Neural progenitor cell (in vitro differentiated cells): ENCODE measurements at places on chromosomes 16 and 17. TPM values are rescaled to one million over a fixed set of nuclear protein-coding genes. Genes with fewer than 3 reads are reported as not detected.

DNA sequence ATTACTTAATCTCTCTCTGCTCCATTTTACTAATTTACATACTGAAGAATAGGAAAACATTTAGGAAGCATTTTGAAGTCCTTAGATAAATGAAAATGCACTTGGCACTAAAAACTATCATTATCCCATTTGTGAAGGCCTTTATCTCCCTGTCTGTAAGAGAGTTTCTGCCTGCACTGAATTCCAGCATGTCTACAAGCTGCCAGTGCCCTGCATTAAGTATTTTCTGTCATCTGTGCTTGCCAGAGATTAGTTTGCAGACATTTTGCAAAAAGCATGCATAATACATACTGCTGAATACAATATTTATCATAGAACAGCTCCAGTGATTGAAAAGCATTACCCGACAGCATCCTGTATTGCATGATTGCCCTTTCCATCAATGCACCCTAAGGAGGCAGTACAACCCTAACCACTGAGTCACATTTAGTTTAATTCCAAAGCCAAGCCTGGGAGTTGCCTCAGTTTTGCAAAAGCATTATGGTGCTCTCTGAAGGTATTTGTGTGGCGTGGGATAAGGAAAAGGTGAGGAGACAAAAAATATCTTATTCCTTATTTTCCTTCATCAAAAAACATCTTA is 280.2 kb upstream of the TOM1L1 start:
- no peaks in the 10 kb centered on the region for H3K4me1 ChIP-seq
- H3K27ac ChIP-seq, result no peak overlapping the region
- no peaks in the 10 kb centered on the region for H3K27me3 ChIP-seq
- DNase-seq, result no peak
- H3K4me3 ChIP-seq, result no peak overlapping the region

DNA sequence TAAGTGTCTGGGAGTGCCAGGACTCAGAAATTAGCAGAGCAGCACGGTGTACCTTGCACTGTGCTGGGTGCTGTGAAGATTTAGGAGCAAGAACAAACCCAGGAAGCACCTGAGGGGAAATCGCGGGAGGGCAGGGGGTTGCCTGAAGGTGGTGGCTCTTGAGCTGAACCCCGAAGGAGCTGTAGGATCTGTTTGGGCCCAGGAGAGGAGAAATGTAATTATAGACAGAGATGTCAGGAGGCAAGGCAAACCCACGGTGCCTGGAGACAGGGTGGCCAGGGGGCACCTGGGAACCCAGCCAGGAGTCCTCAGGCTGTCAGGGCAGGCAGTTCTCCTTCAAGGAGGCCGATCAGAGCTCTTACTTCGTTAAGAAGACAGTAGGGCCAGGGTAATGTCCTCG is 109.1 kb downstream of the C16orf78 start:
- no peaks in the 10 kb centered on the region for H3K4me1 ChIP-seq
- no peaks in the 10 kb centered on the region for H3K36me3 ChIP-seq
- H3K27ac ChIP-seq, result no peak overlapping the region
- peaks cover 54% of the 10 kb centered on the region for H3K27me3 ChIP-seq
- H3K4me3 ChIP-seq, result no peak overlapping the region

- no peak for DNase-seq
- no peaks in the 10 kb centered on the region for H3K4me1 ChIP-seq
- no peaks in the 10 kb centered on the region for H3K36me3 ChIP-seq
- no peak overlapping the region for H3K4me3 ChIP-seq
- H3K27ac ChIP-seq, result no peak overlapping the region
These were observed 66.2 kb downstream of the TMEM132E start for GRCh38 chr17:34645594-34645993.

- H3K36me3 ChIP-seq, result no peaks in the 10 kb centered on the region
- no peak for DNase-seq
- H3K4me3 ChIP-seq, result no peak overlapping the region
- H3K27ac ChIP-seq, result no peak overlapping the region
- H3K4me1 ChIP-seq, result peaks cover 13% of the 10 kb centered on the region
These were observed 147.2 kb upstream of the CACNG5 start for GRCh38 chr17:66687570-66688284.

DNA sequence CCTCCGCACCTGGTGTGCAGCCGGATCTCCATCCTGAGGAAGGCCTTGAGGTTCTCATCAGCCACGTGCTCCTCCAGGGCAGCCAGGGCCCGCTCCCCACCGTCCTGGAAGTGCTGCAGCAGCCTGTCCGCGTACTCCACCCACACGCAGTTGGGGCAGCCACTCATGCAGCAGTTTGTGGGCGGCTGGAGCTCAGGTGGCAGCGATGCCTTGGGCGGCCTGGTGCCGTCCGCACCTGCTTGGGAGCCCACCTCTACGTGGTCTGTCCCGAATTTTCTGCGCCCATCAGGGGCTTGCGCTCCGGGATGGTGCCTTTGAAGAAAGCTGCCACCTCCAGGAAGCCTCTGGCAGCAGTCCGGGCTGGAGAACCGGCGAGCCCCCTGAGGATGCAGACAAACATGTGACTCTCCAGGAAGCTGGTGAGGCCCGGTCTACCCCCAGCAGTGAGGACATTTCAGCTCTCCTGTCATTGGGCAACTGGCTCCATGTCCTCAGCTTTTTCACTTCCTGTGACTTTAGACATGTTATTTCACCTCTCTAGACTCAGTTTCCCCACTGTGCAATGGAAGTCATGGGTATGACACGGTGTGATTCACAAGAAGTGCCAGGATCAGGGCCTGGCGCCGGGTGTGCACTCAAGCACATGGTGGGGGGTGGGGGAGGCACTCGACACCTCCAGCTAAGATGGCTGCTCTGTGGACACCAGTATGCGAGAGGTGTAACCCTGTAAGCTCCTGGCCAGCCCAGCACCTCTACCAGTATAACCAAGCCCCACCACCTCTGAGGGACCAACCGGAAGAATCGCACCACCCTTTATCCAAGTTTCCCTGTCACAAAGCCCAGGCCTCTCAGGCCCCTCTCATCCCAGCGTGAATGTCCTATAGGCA is 957 bp downstream of the OXLD1 start:
- no peaks in the 10 kb centered on the region for H3K27me3 ChIP-seq
- H3K4me1 ChIP-seq, result peaks cover 13% of the 10 kb centered on the region

- H3K27me3 ChIP-seq, result peaks cover 20% of the 10 kb centered on the region
- no peak overlapping the region for H3K27ac ChIP-seq
- no peaks in the 10 kb centered on the region for H3K36me3 ChIP-seq
These were observed 1.4 kb downstream of the NT5M start for GRCh38 chr17:17304521-17304985.

DNA sequence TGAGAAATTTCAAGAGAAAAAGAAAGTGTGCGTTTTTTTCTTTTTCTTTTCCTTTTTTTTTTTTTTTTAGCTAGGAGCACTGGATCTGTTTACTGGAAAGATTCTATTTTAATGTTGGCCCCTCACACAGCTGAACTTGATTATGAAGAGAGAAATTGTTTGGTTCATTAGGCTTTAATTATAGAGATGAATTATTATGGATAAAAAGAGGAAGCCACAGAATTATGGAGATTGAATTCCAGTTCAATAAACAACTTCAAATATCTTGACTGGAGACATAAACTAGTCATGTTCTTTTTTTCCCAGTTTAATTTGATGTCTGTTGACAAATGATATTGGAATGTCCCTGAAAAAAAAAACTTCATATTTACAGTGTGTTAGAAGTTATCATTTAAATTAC is 152.0 kb upstream of the HS3ST3A1 start:
- peaks cover 3% of the 10 kb centered on the region for H3K4me1 ChIP-seq
- DNase-seq, result no peak
- H3K27ac ChIP-seq, result no peak overlapping the region
- no peaks in the 10 kb centered on the region for H3K36me3 ChIP-seq
- no peaks in the 10 kb centered on the region for H3K27me3 ChIP-seq

GRCh38 chr17:7240375-7240774 is 1.1 kb upstream of the PHF23 start:
- DNase-seq, result no peak
- H3K27ac ChIP-seq, result no peak overlapping the region
- no peaks in the 10 kb centered on the region for H3K36me3 ChIP-seq
- H3K4me1 ChIP-seq, result peaks cover 18% of the 10 kb centered on the region

GRCh38 chr17:2613089-2613808 is 19.8 kb downstream of the PAFAH1B1 start:
- H3K4me3 ChIP-seq, result no peak overlapping the region
- DNase-seq, result no peak
- no peaks in the 10 kb centered on the region for H3K36me3 ChIP-seq
- peak overlapping the region; percentile 13 for H3K27ac ChIP-seq
- H3K27me3 ChIP-seq, result no peaks in the 10 kb centered on the region

- H3K27me3 ChIP-seq, result no peaks in the 10 kb centered on the region
- DNase-seq, result no peak
- H3K4me3 ChIP-seq, result no peak overlapping the region
- H3K27ac ChIP-seq, result no peak overlapping the region
These were observed 91.2 kb downstream of the GNAO1 start for GRCh38 chr16:56282451-56282850.

GRCh38 chr17:7707446-7707845 is 2.4 kb downstream of the EFNB3 start:
- no peak overlapping the region for H3K4me3 ChIP-seq
- peaks cover 15% of the 10 kb centered on the region for H3K27me3 ChIP-seq
- peak; percentile 64 for DNase-seq
- no peak overlapping the region for H3K27ac ChIP-seq

DNA sequence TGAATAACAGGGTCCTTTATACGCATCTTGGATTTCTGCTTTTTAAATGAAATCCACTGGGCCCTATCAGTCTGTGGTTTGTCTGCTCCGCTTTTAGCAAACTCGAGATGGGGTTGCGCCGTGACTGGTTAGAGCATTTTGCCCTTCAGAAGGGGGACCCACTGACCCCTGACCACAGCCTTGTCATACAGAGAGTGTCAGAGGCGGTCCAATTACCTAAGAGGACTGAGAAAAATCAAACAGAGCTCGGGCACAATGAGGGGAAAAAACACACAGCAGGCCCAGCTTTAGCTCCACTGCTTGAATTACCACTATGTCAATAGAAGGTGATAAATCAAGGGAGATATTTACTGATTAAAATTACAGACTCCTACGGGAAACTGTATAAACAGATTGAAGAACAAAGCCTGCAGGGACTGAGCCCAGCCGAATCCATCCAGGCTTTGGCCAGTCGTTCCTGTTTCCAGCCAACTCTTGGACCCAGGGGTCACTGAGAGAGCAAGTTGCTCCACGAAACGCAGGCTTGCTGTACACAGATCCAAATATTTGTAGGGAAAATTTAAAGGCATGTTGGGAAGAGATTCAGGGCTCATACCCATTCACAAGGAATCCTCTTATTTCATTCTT is 131.9 kb upstream of the ZFHX3 start:
- no peak for DNase-seq
- no peaks in the 10 kb centered on the region for H3K36me3 ChIP-seq
- no peaks in the 10 kb centered on the region for H3K27me3 ChIP-seq
- no peak overlapping the region for H3K4me3 ChIP-seq

DNA sequence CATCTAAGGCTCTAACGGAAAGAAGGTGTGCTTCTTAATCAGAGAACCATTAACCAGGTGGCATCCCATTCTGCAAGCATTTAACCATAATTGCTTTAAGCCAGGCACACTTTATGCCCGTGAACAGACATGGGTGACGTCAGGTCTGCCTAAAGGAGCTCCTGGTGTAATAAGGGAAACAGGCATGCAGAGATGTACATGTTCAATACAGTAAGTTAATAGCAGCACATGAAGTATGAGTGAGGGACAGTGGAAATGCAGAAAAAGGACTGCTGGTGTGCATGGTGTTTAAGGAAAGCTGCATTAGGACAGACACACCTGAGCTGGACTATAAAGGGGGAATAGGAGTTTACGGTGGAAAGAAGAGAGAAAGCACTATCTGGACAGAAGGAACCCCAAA is 18.6 kb downstream of the DYNLRB2 start:
- no peaks in the 10 kb centered on the region for H3K4me1 ChIP-seq
- no peak overlapping the region for H3K27ac ChIP-seq
- H3K4me3 ChIP-seq, result no peak overlapping the region
- peaks cover 30% of the 10 kb centered on the region for H3K27me3 ChIP-seq
- DNase-seq, result no peak

- peak; percentile 83 for DNase-seq
- no peaks in the 10 kb centered on the region for H3K4me1 ChIP-seq
- H3K27me3 ChIP-seq, result no peaks in the 10 kb centered on the region
- H3K27ac ChIP-seq, result no peak overlapping the region
- no peaks in the 10 kb centered on the region for H3K36me3 ChIP-seq
- no peak overlapping the region for H3K4me3 ChIP-seq
These were observed 297.5 kb downstream of the CA10 start for GRCh38 chr17:51860954-51861561.

DNA sequence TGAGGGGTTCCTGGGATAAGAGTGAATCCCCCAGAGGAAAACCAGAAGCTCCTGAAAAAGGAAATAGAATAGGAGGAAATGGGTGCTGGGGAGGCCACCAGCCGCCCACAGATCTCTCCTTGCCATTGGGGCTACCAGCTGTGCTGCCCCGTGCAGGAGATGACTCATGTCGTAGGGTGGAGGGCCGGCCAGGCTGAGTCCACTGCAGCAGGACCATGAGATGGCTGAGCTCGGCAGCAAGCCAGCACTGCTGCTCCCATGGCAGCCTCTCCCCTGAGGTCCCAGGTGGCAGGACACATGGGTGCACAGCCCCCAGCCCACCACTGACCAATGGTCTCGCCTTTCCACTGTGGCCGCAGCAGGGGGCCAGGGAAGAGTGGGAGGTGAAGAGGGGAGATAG is 95.5 kb downstream of the GNAO1 start:
- H3K4me3 ChIP-seq, result no peak overlapping the region
- DNase-seq, result no peak
- no peak overlapping the region for H3K27ac ChIP-seq
- no peaks in the 10 kb centered on the region for H3K36me3 ChIP-seq
- no peaks in the 10 kb centered on the region for H3K27me3 ChIP-seq

DNA sequence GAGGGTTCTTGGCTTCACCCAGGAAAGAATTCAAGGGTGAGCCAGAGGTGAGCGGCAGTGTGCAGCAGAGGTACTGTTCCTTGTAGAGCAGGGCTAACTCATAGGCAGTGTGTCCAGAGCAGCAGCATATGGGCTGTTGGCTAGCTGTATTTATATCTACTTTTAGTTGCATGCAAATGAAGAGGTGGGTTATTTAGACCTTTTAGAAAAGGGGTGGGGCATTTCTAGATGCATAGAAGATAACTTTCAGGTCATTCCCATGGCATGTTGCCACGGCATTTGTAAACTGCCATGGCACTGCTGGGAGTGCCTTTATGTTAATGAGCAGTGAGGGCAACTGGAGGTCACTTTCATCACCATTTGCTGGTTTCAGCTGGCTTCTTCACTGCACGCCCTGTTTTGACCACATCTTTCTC is 141.0 kb downstream of the STX8 start:
- no peaks in the 10 kb centered on the region for H3K27me3 ChIP-seq
- H3K36me3 ChIP-seq, result no peaks in the 10 kb centered on the region
- H3K4me1 ChIP-seq, result peaks cover 8% of the 10 kb centered on the region
- DNase-seq, result no peak
- no peak overlapping the region for H3K27ac ChIP-seq
- no peak overlapping the region for H3K4me3 ChIP-seq

GRCh38 chr16:88406096-88407041 is 23.6 kb downstream of the ZNF469 start:
- H3K27ac ChIP-seq, result no peak overlapping the region
- no peaks in the 10 kb centered on the region for H3K4me1 ChIP-seq
- no peak overlapping the region for H3K4me3 ChIP-seq
- H3K27me3 ChIP-seq, result no peaks in the 10 kb centered on the region
- DNase-seq, result peak; percentile 50

NT5M gene
- 4.1 and 9.0 TPM in 2 replicates for total RNA-seq

EVI2B gene
- not detected in 2 replicates for total RNA-seq

PYY gene
- total RNA-seq, result 0.40 TPM in 1 of 2 replicates, not detected in the other

MYOCD gene
- total RNA-seq, result 0.03 and 0.04 TPM in 2 replicates

HLF gene
- total RNA-seq, result 0.06 and 0.11 TPM in 2 replicates

AANAT gene
- total RNA-seq, result not detected in 2 replicates

PPP1R27 gene
- 0.12 TPM in 1 of 2 replicates, not detected in the other for total RNA-seq

WFDC1 gene
- total RNA-seq, result not detected in 2 replicates

CACNG3 gene
- not detected in 2 replicates for total RNA-seq

SBK1 gene
- total RNA-seq, result 4.6 and 16.4 TPM in 2 replicates
